ENCODE measurements at places on chromosomes 12 and 14.

DNA sequence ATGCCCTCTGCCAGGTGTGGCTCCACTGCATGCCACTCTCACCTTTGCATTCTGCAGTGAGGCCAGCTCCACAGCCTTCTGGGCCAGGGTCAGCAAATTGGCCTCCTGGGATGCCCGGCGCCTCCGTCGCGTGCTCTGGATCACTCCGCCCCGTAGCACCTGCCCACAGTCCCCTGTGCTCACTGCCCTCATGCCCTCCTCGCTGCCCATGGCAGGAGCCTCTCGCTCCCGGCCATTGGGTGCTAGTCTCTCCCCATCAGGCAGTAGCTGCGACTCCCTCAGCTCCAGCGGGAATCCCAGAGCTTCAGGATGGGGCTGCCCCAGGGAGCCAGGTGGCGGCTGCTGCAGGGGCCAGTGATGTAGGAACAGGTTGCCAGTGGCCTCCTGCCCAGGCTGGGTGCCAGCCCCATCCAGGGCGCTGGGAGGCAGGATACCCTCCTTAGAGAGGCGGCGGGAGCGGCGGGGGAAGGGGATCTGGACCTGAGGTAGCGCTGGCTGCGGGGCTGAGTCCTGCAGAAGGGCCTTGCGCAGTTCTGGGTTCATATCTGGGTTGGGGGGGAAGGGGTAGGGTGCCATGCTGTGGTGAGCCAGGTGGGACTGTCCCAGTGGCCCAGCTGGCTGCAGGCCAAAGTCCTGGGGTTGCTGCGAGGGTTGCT lies 24.5 kb upstream of the PNMA1 start:
- no peaks in the 10 kb centered on the region for H3K27me3 ChIP-seq
- peaks cover 20% of the 10 kb centered on the region for H3K36me3 ChIP-seq
- H3K4me1 ChIP-seq: peaks cover 39% of the 10 kb centered on the region
- H3K27ac ChIP-seq: no peak overlapping the region

GRCh38 chr12:128323145-128323920 lies 56.4 kb downstream of the TMEM132C start:
- peak overlapping the region; percentile 87 for H3K27ac ChIP-seq
- H3K4me3 ChIP-seq: no peak overlapping the region
- H3K36me3 ChIP-seq: no peaks in the 10 kb centered on the region
- no peaks in the 10 kb centered on the region for H3K27me3 ChIP-seq

- peaks cover 2% of the 10 kb centered on the region for H3K27me3 ChIP-seq
- H3K36me3 ChIP-seq: no peaks in the 10 kb centered on the region
- H3K27ac ChIP-seq: no peak overlapping the region
- no peaks in the 10 kb centered on the region for H3K4me1 ChIP-seq
- no peak overlapping the region for H3K4me3 ChIP-seq
- DNase-seq: no peak
Observed at GRCh38 chr12:64171715-64172114, 50.4 kb downstream of the KICS2 start.

- no peaks in the 10 kb centered on the region for H3K36me3 ChIP-seq
- H3K27me3 ChIP-seq: no peaks in the 10 kb centered on the region
- H3K4me1 ChIP-seq: no peaks in the 10 kb centered on the region
- no peak overlapping the region for H3K4me3 ChIP-seq
- no peak overlapping the region for H3K27ac ChIP-seq
Observed at GRCh38 chr14:45970621-45971020, 681.0 kb downstream of the RPL10L start.

DNA sequence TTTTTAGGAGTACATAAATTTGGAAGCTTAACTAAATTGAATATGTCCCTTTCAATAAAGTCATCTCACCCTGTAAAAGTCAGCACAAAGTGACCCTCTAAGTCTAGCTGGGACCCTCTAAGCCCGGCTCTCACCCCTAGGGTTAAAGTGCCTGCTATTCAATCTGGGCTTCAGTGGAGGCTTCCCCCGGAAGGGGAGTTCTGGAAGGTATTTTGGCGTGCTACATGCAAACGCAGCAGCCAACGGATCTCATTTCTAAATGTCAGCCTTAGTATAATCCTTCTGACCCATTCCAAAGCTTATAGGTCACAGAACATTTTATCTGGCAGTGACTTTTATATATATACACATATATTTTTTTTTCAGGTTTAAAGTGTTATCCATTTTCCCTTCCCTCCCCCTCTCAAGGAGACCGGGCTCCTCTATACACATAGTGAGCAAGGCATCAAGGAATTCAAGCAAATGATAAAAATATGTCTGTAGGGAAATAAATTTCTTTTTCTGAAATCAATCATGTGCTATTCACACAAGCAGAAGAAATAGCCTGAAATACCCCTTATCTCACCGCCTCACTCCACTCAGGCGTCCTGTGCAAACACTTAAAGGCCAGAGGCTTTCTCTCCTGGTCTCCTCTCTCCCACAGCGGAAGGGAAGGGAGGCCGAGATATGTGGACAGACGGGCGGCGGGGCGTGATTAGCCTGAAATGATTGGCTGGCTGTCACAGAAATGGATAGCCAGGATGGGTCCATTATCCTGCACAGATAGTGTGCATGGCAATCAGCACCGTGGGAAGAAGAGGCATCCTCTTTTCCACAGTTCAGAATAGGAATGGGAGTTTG lies 301.7 kb downstream of the GALC start:
- peak overlapping the region; percentile 19 for H3K27ac ChIP-seq
- H3K27me3 ChIP-seq: peaks cover under 1% of the 10 kb centered on the region
- no peak for DNase-seq

GRCh38 chr12:52566847-52567291 lies 6.8 kb downstream of the KRT74 start:
- H3K4me1 ChIP-seq: no peaks in the 10 kb centered on the region
- H3K36me3 ChIP-seq: no peaks in the 10 kb centered on the region
- no peak overlapping the region for H3K27ac ChIP-seq
- H3K4me3 ChIP-seq: no peak overlapping the region
- peaks cover 80% of the 10 kb centered on the region for H3K27me3 ChIP-seq

GRCh38 chr14:89359477-89360222 lies 57.4 kb downstream of the FOXN3 start:
- no peaks in the 10 kb centered on the region for H3K27me3 ChIP-seq
- peak overlapping the region; percentile 66 for H3K27ac ChIP-seq
- peak; percentile 10 for DNase-seq
- H3K4me3 ChIP-seq: no peak overlapping the region
- H3K4me1 ChIP-seq: no peaks in the 10 kb centered on the region

- H3K36me3 ChIP-seq: peaks cover 7% of the 10 kb centered on the region
- no peak overlapping the region for H3K4me3 ChIP-seq
- no peaks in the 10 kb centered on the region for H3K4me1 ChIP-seq
- H3K27me3 ChIP-seq: peaks cover 2% of the 10 kb centered on the region
- H3K27ac ChIP-seq: no peak overlapping the region
- DNase-seq: no peak
Observed at GRCh38 chr12:45184147-45184963, 31.5 kb upstream of the ANO6 start.
